ENCODE measurements at places on chromosomes 6 and 20. TPM values are rescaled to one million over a fixed set of nuclear protein-coding genes. Genes with fewer than 3 reads are reported as not detected.

The CGA gene
- not detected for total RNA-seq

The WFDC2 gene
- total RNA-seq: not detected

The ZC2HC1B gene
- not detected for total RNA-seq

The BLCAP gene
- 74.1 TPM for total RNA-seq

- DNase-seq: no peak
Observed at GRCh38 chr20:16438100-16438499, 135.1 kb downstream of the KIF16B start.

DNA sequence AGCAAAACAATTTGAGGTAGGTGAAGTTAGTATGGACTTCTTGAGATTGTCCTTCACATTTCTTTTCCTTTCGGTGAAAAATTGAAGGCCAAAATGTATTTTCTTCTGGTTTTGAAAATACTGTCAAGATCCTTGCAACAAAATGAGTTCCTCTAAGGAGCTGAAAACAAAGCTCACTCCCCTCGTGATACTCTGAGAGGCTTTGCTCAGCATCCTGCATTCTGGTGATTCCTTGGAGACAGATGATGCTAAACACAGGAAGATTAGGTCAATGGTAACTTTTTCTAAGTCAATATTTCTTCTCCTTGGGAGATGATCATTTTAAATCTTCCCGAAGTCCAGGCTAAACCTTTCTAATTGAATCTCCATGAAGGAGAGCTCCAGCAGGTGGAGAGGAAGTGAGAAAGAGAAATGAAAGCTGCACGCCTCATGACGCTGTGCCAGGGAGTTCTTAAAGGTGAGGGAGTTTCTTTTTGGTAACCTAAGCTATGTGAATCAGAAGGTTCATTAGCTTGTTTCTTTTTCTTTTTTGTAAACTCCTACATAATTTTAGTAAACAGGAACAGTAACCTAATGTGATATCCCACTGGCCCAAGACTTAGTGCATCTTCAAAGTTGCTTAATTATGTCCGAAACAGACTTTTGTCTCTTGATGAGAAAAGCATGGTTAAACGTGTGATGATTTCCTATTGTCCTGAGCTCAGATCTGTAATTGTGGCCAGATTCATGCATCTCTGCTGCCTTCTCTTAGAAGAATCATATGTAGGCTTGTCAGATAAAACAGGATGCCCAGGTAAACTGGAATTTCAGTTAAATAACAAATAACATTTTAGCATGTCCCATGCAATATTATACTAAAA, 15.0 kb downstream of the ESR1 start:
- no peak for DNase-seq

DNA sequence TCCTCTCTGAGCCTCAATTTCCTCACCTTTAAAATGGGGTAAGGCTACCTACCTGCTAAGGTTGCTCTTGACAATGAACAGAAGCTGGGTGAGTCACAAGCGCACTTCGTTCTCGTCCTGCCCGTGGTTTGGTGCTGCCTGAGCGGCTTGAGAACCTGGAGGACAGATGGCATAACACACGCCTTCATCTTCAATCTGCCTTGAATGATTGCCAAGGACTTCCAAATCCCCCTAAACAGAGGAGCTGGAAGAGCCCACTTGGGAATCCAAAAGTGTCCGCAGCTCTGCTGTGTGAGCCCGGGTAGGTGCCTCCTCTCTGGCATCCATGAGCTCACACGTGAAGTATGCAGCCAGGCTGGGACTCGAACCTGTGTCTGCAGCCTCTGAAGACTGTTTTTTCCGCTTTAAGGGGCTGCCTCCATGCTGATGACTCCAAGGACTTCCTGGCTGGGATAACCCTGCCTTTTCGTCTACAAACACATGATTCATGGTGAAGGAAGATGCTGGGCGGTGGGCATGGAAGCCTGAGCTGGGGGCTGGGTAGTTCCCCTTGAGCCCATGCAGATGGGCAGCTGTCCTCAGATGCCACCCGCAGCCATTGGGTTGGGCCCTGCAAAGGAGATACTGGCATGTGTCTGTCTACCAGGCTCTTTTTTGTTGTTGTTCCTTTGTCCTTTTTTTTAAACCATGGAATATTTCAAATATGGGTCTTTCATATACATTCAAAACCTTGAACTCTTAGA, 25.3 kb upstream of the CSNK2A1 start:
- DNase-seq: no peak

- no peak for DNase-seq
Observed at GRCh38 chr6:14108571-14109410, 8.8 kb upstream of the CD83 start.

GRCh38 chr6:40599555-40599954, 12.4 kb upstream of the LRFN2 start:
- no peak for DNase-seq

Data from endothelial cell of umbilical vein (primary cell).